Activated CD8-positive, alpha-beta memory T cell treated with anti-CD3 and anti-CD28 coated beads, Interleukin-2, amount 50 U/mL, for 4 hours (primary cell): ENCODE measurements at places on chromosomes 2 and 18.

GRCh38 chr2:229407170-229407569, 136.1 kb upstream of the PID1 start:
- no peak for DNase-seq

- DNase-seq, result peak; percentile 30
Measured at GRCh38 chr2:8475349-8476031, 206.4 kb upstream of the ID2 start.

GRCh38 chr2:74481961-74482800, 617 bp downstream of the CCDC142 start:
- DNase-seq, result no peak

DNA sequence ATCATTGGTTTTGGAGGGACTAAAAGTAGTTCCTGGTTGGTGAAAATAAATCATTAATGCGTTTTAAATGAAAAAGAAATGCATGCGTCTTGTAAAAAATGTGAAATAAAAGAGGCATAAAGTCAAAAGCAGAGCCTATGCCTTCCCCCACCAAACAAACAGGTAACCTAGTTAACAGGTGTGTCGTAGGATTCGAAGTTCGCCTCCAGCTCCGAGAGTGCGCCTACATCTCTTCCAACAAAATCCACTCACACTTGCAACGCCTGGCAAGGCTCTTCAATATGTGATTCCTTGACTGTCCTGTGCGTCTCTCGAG, 677 bp upstream of the SMAD4 start:
- no peak for DNase-seq

GRCh38 chr2:207782238-207783030, 12.7 kb upstream of the FZD5 start:
- DNase-seq, result no peak

GRCh38 chr2:163347982-163348856, 387.6 kb downstream of the FIGN start:
- DNase-seq, result no peak

- no peak for DNase-seq
Measured at GRCh38 chr2:212640428-212640827, 101.8 kb upstream of the ERBB4 start.

DNA sequence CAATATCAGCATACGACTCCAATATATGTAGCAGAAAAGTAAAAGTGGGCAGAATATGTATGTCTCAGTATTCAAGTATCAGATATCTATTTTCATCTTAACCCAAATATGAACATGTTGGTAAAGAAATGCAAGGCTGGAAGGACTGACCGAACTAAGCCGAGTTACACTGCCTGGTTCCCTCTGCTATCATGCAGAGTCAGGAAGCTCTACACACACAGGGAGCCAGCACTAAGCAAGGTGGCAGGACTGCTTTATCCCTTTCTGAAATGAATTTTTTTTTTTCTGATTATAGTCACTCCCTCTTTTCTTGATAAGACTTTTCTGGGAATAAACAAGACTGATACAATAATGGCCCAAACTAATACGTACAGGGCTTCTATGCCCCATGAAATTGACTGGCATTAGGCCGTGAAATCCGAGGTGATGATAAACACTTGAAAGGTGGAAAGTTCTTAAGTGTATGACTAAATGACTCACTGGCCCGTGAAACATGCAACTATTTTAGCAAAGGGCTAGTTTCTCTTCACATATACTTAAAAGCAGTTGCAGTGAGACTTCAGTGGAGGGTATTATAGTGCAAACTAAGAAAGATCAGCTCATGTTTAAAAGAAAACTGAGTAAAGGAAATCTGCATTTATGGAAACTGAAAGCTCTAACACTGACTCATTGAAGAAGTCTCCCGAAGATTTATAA, 14.9 kb downstream of the DPP4 start:
- DNase-seq, result no peak

GRCh38 chr2:127392133-127392827, 4.5 kb upstream of the MAP3K2 start:
- no peak for DNase-seq

DNA sequence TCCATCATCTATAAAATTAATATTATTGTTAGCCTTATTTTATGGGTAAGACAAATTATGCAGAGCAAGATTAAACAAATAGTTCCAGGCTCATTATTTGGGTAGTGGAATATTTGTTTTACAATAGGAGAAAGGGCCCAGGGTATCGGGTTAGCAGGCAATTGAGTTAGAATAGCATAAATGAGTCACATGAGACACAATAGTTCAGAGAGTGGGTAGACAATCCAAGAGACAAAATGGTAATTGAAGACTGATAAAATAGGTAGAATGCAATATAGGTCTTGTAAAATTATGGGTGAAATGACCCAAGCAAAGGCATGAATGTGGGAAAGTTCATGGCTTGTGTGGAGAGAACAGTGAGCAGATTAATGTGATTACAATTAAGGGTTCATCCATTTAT, 790.9 kb upstream of the GCFC2 start:
- DNase-seq, result no peak

DNA sequence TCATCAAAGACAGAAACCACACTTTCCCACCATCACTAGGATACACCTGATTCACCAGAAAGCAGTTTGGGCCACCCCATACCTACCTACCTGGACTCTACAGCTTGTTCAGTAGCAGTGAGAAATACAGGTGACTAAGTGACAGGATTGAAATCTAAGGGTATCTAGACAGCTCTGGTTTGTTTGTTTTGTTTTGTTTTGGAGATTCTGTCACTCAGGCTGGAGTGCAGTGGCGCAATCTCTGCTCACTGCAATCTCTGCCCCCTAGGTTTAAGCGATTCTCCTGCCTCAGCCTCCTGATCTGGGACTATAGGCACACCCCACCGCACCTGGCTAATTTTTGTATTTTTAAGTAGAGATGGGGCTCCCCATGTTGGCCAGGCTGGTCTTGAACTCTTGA, 3.1 kb downstream of the TTC21B start:
- DNase-seq, result no peak

DNA sequence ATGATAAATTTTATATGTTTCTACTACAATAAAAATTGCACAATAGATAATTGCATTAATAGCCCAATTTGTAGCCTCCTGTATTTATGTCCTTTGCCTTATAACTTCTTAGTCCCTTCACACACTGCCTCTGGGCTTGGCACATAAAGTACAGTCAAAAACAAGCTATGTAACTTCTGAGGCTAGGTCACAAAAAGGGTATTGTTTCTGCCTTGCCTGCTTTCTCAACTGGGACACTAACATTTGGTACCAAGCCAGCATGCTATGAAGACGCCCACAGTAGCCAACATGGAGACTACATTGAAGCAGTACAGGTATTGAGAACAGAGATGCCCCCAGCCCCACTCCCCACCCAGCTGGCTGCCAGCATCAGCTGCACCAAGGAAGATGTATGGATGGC, 5.4 kb upstream of the SLC3A1 start:
- DNase-seq, result no peak

DNA sequence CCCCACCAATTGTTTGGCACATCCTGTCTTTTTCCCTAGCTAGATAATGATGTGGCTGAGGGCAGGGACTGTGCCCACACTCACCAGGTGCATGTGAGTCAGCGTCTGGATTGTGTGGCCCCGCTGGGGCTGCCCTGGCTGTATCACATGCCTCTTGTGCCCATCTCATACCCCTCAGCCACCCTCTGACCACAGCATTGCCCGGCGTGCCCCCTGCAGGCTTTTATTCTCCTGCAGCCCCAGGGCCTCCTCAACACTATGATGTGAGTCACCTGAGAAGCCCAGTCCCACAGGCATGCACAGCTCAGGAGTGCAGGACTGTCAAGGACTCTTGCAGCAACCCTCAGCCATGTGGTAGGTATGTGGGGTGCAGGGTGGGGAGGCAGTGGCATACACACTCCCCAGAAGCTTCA, 14.8 kb upstream of the STEAP3 start:
- no peak for DNase-seq

- no peak for DNase-seq
Measured at GRCh38 chr2:120748741-120749140, 13.1 kb downstream of the GLI2 start.

DNA sequence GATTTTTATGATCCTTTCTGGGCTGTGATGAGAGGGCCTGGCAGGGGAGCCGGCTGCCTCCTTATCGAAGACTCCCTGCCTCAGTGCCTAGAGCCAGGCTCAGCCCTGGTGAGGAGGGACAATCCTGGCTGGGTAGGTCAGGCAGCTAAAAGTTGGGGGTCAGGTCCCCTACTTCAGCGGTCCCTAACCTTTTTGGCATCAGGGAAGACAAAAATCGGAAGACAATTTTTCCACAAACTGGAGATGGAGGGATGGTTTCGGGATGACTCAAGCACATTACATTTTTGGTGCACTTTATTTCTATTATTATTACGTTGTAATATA, 53.1 kb downstream of the HS1BP3 start:
- DNase-seq, result no peak

- DNase-seq, result no peak
Measured at GRCh38 chr2:227183657-227184367, 19.4 kb downstream of the COL4A3 start.

GRCh38 chr2:122873951-122874350, 1118.5 kb downstream of the TSN start:
- no peak for DNase-seq

DNA sequence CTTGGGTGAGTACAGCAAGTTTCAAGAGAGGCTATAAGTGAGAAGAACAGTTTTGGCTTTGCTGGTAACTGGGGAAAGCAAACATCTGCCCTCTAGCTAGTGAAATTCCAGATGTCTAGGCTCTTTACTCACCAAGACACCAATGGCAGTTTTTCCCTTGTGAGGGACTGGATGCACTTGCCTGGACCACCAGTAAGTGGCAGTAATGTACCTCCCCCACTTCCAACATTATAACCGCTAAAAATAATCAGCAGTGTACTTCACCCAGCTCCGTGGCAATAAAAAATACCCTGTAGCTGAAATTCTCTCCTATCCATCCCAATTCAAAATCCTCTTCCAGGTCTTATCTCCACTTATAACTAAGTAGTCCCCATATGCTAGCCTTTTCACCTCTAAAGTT, 383.9 kb downstream of the ARHGAP15 start:
- DNase-seq, result no peak

GRCh38 chr2:74425523-74425922, 4.0 kb downstream of the WDR54 start:
- no peak for DNase-seq

DNA sequence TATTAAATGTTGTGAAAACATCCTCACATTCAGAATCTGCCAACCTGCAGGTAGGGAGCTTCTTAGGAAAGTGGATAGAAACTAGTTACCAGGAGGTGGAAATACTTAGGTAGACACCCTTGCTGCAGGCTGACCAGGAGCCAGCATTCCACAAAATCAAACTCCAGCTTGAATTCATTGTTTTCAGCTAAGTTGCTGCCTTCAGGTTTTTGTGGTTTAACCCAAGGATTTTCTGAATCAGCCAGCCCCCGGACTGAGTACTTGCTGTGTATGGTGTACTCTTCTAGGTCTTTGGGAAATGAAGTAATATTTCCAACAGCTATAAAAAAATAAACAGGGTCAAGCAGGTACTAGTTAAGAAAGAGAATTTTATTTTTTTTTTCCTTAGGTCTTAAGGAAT, 192.1 kb upstream of the CHST9 start:
- DNase-seq, result no peak

GRCh38 chr2:31748041-31748440, 167.3 kb upstream of the SRD5A2 start:
- no peak for DNase-seq

DNA sequence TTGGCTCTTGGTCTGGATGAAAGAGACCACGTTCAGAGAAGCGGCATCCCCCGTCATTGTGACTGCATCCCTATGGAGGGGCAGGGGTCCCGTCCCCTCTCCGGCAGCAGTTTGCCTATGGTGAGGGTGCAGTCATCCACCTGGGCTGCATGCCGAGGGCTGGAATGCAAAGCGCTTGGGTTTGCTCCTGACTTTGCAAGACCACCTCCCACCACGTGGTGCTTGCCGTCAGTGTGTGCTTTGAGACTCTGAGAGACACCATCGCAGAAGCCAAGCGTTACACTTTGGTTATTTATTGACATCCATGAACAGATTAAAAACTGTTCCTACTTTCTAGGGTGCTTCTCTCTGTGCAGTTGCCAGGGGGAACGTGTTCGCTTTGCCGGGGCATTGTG, 59.5 kb downstream of the SH3RF3 start:
- DNase-seq, result no peak

DNA sequence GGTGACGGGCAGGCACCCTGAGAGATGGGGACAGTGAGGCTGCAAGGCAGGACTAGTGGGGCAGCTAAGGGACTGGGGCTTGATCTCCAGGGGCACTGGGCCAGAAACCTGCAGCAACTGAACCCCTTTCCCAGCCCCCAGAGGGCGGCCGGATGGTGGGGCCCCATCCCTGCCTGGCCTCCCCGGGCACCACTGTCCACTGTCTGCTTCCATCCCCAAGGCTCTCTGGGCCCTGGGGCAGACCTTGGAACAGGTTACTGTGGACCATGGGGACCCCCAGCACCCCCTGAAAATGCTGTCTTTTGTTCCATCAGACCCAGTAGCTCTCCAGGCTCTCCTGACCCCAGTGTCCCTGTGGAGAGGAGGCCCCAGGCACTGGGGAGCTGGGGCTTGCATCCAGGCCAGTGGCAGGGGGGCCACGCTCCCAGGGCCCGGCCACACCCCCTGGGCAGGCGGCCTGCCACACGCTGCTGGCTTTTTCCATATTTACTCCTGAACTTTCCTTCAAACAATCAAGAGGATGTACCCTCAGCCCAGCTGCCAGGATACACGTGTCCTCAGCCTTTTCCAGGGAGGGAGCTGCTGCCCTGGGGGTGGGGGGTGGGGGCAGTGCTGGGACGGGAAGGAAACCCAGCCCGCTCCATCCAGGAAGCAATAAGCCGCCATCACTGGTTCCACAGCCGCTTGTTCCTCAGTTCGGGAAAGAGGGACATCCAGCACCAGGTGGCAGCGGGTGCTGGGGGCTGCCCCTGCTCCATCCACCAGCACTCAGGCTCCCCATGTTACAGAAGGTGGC, 102.3 kb upstream of the ODC1 start:
- DNase-seq, result no peak

DNA sequence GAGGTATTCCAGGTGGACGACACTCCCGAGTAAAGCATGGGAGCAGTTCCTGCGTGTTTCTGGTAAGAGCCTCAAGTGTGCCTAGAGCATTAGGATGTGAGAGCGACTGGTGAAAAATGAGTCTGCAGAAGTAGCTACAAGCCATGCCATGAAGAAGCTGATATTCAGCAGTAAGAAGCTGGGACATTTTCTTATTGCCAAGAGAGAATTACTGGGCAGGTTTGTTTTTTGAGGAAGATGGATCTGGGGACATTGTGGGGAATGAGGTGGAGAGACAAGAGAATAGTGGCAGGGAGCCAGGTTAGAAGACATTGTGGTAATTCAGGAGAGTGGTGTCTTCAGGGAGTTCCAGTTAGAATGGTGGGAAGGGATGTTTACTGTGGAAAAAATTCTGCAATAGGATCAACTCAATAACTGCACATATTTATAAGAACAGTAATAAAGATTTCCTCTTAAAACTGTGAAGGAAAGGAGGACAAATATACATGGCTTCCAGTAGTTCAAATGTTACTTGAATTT, 38.2 kb downstream of the CRIM1 start:
- DNase-seq, result no peak

- DNase-seq, result no peak
Measured at GRCh38 chr2:239329284-239329971, 71.4 kb downstream of the HDAC4 start.

- no peak for DNase-seq
Measured at GRCh38 chr2:96241900-96242611, 23.7 kb downstream of the TMEM127 start.
